ENCODE measurements at places on chromosomes 5 and 9.

DNA sequence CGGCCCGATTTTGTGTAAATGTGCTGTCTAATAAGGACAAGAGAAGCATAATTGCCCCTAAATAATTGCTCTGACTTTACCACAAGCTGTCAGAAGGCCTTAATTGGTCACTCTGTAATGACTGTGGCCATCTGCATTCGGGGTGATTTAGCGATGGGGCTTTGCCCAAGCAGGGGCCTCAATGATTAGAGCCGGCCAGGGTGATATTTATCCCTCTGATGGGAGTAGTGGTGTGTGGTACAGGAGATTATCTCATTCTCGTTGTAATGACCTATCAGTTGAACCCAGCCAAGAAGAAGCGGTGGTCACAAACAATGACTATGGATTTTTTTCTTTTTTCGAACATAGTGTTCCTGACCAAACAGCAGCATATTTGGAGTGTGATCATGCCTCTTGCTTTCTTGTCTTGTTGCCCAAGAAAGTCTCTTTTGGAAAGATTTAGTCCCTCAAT lies 72.0 kb upstream of the SAP30L start:
- DNase-seq = no peak

GRCh38 chr5:128009403-128009802 lies 74.2 kb upstream of the SLC12A2 start:
- DNase-seq = no peak

DNA sequence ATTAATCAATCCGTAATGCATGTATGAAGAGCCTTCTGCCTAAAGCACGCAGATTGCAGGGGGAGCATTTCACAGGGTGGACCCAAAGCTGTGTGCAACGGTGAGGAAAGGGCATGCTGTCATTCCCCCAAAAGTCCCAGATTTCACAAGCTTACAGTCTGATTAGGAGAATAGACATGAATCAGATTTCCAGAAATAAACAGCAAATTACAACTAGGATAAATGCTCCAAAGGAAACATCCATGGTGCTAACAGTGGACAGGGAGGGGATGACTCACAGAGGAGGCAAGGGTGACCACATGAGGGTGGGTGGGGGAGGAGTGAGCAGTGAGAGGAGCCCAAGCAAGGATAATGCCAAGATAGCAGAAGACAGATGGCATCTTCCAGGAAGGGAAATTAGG lies 258.4 kb upstream of the TAS2R1 start:
- no peak for DNase-seq

GRCh38 chr9:134130503-134131375 lies 5.1 kb upstream of the WDR5 start:
- DNase-seq = no peak

- DNase-seq = no peak
These were observed 38.2 kb downstream of the ST8SIA4 start for GRCh38 chr5:100864931-100865330.

GRCh38 chr9:75648034-75648433 lies 242.4 kb upstream of the PCSK5 start:
- DNase-seq = no peak

DNA sequence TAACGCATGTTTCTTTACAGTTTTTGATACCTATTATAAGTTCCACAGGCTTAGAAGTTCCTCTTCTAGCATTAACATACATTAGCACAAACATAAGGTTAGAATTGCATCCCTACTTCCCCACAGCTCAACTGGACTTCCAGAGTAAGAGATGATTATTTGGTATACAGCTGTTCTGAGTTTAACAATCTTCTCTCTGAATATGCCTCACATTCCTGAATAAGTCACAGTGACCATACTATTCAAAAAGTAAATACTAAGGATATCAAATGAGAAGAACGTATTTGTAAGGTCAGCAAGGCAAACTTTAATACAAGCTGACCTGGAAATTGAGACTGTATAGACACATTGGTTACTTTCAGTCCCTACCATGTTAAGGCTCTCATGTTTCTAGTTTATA lies 21.3 kb downstream of the NR6A1 start:
- DNase-seq = no peak

- DNase-seq = no peak
These were observed 84.4 kb downstream of the ADRB2 start for GRCh38 chr5:148910686-148911361.

DNA sequence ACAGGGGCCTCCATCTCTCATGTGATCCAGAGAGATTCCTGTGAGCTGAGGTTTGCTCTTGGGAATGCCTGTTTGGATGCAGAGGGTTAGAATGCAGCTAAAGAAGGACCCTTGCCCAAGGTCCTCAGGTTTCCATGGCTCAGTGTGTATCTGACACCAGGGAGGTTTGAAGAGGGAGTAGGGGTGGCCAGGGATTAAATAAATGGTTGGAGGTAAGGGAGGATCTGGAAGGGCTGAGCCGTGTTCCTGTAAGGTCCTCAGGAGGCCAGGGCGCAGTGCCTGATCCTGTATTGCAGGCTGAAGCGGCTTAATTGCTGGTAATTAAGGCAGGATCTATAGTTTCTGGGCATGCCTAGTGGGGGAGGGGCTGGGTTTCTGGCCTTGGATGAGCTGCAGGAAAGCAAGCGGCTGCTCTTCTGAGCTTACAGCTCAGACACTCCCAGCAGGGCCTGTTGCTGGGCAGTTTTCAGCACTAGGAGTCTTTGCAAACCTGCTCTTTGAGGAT lies 41.5 kb upstream of the MAP1B start:
- DNase-seq = no peak

GRCh38 chr9:98097836-98098235 lies 21.2 kb downstream of the TRIM14 start:
- DNase-seq = peak; percentile 60

GRCh38 chr5:159511570-159511969 lies 181.3 kb upstream of the IL12B start:
- DNase-seq = no peak

DNA sequence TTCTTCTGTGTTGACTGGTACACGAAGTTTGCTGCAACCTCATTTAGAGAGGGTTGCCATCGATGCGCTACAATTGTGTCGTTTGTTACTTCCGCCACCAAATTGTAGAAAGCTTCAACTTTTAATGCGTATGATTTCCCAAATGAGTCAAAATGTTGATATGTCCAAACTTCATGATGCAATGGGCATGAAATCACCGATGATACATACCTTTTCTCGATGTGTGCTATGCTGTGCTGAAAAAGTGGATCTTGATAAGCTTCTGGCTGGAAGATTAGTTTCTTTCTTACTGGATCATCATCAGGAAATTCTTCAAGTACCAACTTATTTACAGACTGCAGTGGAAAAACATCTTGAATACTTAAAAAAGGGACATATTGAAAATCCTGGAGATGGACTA lies 65.7 kb downstream of the TMEM38B start:
- no peak for DNase-seq

GRCh38 chr9:82082563-82082962 lies 94.0 kb downstream of the SPATA31D1 start:
- DNase-seq = no peak

- DNase-seq = no peak
These were observed 175.1 kb upstream of the MSX2 start for GRCh38 chr5:174549254-174549653.

DNA sequence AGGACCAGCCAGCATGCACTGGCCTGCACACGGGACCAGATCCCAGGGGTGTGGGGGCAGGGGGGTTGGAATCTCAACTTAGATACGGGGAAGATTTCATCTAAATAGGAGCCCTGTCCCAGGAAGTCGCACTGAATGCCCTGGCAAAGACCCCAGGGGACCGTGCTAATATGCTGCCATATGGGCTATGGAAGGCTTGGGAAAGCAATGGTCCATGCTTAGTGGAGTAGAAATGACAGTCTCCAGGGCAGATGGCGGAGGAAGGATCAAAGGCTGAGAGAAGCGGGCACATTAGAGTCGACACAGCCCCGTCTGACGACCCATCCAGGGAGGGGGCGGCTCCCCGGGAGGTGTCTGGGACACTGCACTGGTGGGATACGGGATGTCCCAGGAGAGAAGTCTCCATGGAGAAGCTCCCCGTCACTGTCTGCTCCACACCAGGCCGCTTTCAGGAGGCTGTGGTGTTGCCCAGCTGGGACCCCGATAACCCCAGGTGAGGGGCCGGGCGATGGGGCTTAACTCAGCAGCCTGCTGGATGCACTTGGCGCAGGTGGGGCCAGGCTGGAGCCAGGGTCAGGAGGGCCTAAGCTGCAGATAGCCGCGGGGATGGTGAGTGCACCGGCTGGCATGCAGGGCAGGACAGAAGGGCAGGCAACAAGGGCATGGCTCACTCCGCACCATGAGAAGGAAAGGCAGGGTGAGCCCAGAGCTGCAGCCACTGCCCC lies 377.7 kb upstream of the IRX1 start:
- no peak for DNase-seq

- no peak for DNase-seq
These were observed 97.9 kb downstream of the DAPK1 start for GRCh38 chr9:87595610-87596009.

- DNase-seq = no peak
These were observed 145.2 kb upstream of the ABCA1 start for GRCh38 chr9:105073147-105073546.

GRCh38 chr5:172178991-172179989 lies 8.7 kb downstream of the STK10 start:
- DNase-seq = peak; percentile 77

DNA sequence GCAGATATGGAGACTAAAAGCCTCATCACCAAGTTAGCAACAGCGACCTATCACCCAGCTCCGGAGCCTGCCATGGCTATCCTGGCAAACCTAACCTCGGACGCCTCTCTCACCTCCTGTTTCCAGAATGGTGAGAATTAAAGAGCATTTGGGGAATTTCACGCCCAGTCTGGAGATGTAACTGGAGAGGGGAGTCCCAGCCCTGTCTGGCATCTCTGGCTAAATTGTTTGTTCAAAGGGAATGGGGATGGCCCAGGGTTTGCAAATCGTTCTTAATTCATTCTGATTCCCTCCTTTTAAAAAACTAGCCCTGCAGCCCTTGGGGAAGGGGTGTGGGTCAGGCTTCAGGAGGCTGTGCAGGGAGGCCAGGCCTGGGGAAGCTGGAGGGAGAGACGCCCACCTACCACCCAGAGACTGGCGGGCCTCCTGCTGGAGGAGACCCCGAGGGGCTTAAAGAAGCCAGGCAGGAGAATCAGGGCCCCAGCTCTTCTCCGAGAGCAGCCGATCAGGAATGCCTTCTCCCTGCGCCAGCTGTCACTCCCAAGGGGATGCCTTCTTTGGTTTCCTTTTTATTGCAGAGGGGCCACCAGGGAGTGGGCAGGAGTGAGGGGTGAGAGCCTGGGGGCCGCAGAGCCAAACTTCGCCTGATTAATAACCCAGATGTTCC lies 964 bp upstream of the COL5A1 start:
- no peak for DNase-seq

GRCh38 chr9:3235497-3235896 lies 290.3 kb downstream of the RFX3 start:
- DNase-seq = no peak

GRCh38 chr5:163565492-163565891 lies 60.1 kb downstream of the MAT2B start:
- no peak for DNase-seq

DNA sequence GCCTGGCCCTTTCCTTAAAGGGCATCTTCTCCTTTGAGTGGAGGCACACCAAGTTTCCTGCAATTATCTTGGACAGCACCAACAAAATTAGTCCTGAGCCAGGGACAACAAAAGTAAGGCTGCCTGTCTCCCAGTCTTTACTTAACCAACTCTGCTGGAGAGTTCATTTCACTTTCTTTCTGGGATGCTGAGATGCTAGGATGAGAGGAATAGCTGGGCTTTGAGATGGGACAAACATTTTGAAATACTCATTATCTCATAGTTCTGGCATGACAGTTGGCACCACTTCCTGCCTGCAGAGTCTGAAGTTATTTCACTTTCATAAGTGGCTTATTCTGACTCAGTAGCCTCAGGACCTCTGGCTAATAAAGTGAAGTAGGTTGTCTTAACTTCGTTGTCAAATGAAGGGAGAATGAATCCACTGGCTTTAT lies 157.0 kb downstream of the C9orf152 start:
- peak; percentile 27 for DNase-seq

Data from CD4-positive, alpha-beta T cell treated with Interleukin-4 for 1 hour (primary cell).